ENCODE measurements at places on chromosomes 3 and 15. TPM values are rescaled to one million over a fixed set of nuclear protein-coding genes. Genes with fewer than 3 reads are reported as not detected.

LRRK1 gene
- 1.0 TPM for polyA plus RNA-seq

ANKUB1 gene
- polyA plus RNA-seq: not detected

COLQ gene
- polyA plus RNA-seq: 0.44 TPM

CYP19A1 gene
- polyA plus RNA-seq: 0.58 TPM

GOLGA6L7 gene
- not detected for polyA plus RNA-seq

TUSC2 gene
- polyA plus RNA-seq: 27.4 TPM

ADAMTS7 gene
- polyA plus RNA-seq: 0.97 TPM

NLGN1 gene
- polyA plus RNA-seq: 6.3 TPM

OR5H15 gene
- not detected for polyA plus RNA-seq

MINAR1 gene
- 0.46 TPM for polyA plus RNA-seq

TLR9 gene
- 0.19 TPM for polyA plus RNA-seq

CLDN16 gene
- polyA plus RNA-seq: not detected

SLC27A2 gene
- 5.2 TPM for polyA plus RNA-seq

SENP8 gene
- 1.9 TPM for polyA plus RNA-seq

GOLGA8G gene
- not detected for polyA plus RNA-seq

CLRN1 gene
- not detected for polyA plus RNA-seq

SLC51A gene
- polyA plus RNA-seq: not detected

CATSPER2 gene
- polyA plus RNA-seq: 2.3 TPM

HERC2 gene
- 96.3 TPM for polyA plus RNA-seq

DYNLT2B gene
- 49.2 TPM for polyA plus RNA-seq

DAZL gene
- not detected for polyA plus RNA-seq

MCF2L2 gene
- polyA plus RNA-seq: 8.1 TPM

STAB1 gene
- 10.7 TPM for polyA plus RNA-seq

MORF4L1 gene
- 374 TPM for polyA plus RNA-seq

SAMD7 gene
- not detected for polyA plus RNA-seq

CHRFAM7A gene
- polyA plus RNA-seq: 0.61 TPM

SLC22A13 gene
- polyA plus RNA-seq: not detected

POPDC2 gene
- 1.6 TPM for polyA plus RNA-seq

RAD51 gene
- polyA plus RNA-seq: 24.7 TPM

All from brain (organoid and tissue), 16 donors.